ENCODE measurements at places on chromosomes 2 and 18.

GRCh38 chr2:145026456-145027455 is 506.8 kb upstream of the ZEB2 start:
- no peak for DNase-seq

GRCh38 chr18:35171315-35171987 is 69.4 kb upstream of the ZNF397 start:
- no peak for DNase-seq

GRCh38 chr18:6013171-6013810 is 118.0 kb upstream of the TMEM200C start:
- DNase-seq = no peak

GRCh38 chr2:132544006-132544630 is 125.9 kb downstream of the LYPD1 start:
- no peak for DNase-seq

GRCh38 chr2:113098041-113098440 is 29.4 kb upstream of the IL1RN start:
- no peak for DNase-seq

GRCh38 chr2:98701230-98701629 is 29.7 kb downstream of the MGAT4A start:
- DNase-seq = no peak

- DNase-seq = no peak
Measured at GRCh38 chr18:13035249-13035914, 44.2 kb downstream of the CEP192 start.

Measured in NCI-H2081 treated with DMSO at 0.1 percent for 48 hours (cell line).